ENCODE measurements at places on chromosomes 6 and 20. TPM values are rescaled to one million over a fixed set of nuclear protein-coding genes. Genes with fewer than 3 reads are reported as not detected.

- no peak for DNase-seq
Observed at GRCh38 chr6:133779916-133780695, 108.8 kb upstream of the TCF21 start.

DNA sequence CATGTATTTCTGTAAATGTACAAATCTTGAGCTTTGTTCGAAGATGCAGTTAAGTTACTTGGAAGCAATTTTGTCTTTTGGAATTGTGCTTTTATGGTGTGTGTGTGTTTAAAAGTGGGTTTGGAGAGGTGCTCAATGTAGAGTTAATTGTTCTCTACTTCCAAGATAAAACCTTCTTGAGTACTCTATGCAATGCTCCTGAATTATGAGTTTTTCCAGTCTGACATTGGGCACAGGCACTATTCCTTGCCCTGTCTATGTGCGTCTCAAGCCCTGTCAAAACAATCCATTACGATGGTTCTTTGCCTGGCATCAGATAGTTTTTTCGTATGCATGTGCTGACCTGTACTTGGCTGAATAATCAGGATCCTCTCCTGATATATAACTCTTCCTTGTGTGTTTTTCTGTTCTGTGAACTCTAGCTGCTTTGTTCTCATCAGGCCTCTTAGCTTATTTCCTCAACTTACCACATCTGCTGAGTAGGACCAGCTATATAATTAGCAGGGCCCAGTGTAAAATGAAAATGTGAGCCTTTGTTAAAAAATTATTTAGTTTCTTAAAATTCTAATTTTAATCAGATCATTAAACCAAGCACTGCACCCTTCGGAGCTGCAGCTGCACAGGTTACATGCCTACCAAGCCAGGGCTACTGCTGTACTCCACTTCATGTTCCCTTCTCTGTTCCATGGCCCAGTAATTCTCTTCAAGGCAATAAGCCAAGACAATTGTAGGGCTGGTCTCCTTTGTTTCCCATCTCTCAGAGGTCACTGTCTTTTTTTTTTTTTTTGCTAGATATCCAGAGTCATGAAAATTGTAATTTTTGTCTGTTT, 160.1 kb downstream of the ZFAND3 start:
- DNase-seq, result no peak

DNA sequence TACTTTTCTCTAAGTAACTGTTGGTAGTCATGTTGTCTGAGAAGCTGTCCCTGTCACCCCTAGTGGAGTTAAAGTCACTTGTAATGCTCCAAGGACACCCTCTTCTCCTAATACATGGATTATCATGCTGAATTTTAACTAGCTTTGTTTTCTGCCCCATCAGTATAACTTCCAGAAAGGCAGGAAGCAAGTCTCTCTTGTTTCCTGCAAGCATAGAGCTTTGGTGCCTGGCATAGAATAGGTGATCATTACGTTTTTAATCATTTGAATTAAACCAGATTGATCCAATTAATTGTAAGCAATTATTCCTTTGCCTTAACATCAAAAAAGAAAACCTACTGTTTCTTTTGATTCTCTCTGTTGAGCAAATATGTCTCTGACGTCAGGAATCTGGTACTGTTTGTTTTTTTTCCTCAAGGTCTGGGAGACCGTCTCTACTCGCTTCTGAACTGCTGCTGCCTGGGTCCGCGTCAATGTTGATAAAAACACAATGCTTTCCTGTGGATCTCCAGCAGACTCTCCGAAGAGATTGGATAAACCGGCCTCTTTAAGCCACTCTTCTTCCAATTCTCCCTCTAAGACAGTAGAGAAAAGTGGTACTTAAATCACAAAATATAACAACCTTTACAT, 71.8 kb downstream of the ARHGAP18 start:
- no peak for DNase-seq

TPD52L1 gene
- 53.4 TPM for polyA plus RNA-seq

DNA sequence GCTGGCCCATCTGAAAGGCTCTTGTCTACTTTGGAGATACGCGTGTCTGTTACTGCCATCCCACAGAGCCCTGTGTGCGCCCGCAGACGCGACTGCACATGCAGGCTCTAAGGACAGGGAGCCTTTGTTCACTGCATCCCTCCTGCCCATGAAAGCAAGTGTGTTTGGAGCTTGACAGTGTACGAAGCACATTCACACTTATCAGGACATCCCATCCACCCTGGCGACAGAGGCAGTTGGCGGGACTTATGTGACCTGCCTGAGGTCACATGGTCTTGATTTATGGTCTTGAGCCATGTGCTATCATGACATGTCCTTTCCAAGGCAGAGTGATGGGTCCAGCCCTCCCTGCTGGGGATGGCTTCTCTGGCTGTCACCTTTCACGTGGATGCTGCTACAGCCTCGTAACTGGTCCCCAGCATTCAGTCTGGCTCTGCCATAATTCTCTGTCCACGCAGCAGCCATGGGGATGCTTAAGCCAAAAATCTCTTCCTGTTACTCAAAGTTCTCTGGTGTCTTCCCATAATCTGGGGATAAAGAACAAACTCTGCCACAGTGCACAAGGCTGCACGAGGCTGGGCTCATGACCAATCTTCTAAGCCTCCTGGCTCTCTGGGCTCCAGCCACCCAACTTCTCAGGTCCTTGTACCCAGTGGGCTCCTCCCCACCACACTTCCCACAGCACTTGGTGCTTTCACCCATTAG, 36.3 kb upstream of the FAM83D start:
- DNase-seq, result no peak

DNA sequence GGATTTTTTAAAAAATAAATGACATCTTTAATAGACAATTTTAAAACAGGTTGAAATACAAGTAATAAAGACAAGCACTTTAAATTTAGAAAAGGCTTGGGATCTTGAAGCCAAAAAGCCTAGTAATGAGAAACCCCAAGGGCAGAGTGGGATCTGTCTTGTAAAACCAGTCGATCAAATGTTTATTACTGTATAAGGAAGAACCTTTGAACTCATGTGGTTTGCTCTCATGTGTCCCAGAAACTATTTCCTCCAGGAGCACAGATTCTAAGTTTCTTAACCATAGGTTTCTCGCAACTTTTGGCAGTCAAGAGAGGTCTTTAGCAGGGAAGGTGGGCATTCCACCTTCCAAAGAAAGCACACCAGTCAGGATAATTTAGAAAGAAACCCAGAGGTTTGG, 541.7 kb upstream of the BTBD3 start:
- no peak for DNase-seq

GRCh38 chr6:7033202-7033601, 74.6 kb upstream of the RREB1 start:
- no peak for DNase-seq

GRCh38 chr20:53329781-53330180, 263.9 kb downstream of the ZNF217 start:
- DNase-seq, result no peak

DNA sequence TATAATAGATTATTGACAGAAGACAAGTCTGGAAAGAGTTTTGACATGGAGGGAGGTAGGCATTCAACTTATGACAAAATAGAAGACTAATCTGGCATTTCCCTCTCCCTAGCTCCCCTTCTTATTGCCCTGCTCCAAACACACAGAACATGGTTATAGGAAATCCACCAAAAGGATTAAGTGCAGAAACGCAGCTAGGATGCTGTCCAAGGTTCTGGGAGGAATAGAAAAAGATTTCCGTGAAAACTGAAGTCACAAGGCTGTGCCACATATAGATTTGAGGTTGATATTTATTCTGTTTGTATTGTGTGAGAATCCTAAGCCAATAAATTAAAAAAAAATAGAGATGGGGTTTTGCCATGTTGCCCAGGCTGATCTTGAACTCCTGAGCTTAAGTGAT, 107.9 kb upstream of the MAP3K7 start:
- DNase-seq, result no peak

DNA sequence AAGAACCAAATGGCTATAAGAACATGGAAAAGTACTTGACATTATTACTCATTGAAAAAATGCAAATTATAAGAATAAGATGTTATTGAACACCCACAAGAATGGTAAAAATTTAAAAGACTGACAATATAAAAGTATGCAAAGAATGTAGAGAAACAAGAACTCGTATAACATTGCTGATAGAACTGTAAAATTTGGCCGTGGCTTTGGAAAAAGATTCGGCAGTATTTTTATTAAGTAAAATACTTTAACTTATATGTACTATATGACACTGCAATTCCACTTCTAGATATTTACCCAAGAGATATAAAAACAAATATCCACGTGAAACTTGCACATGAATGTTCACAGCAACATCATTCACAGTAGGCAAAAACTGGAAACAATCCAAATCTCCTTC, 239.2 kb downstream of the TPBG start:
- DNase-seq, result no peak

DNA sequence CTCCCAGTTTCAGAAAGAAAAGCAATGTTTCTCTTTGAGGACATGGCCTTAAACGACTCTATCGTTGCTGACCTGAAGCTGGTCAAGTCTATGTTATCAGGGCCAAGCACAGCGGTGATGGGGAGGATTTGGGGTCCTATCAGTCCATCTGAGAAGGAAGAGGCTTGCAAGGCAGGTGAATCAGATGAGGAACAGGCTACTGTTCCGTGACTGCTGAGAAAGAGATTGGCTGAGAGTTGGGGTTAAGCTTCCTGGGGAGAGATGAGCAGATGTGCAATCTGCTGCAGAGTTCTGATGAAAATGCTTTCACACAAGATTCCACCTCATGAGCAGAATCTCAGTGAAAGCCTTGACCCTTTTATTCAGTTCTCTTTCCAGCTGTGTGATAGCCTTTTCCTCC, 168.3 kb upstream of the STMND1 start:
- no peak for DNase-seq

DNA sequence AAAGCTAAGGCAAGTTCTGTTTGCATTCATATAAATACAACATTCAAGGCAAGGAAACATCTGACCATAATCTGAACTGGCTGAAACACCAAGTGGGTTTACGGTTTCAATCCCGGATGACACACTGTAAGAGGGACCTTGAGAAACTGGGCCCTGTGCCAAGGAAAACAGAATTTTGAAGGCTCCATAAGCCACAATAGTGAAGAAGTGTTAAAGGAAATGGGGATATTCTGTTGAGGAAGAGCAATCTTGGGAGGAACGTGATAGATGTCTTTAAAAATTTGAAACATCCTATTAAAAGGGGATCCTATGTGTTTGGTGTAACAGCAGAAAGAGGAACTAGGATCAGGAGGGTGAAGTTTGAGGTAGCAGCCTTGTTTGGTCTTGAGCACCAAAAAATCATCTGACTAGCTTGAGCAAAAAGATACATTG, 82.4 kb upstream of the TAB2 start:
- DNase-seq, result no peak

- peak; percentile 12 for DNase-seq
Observed at GRCh38 chr6:130132286-130132701, 90.5 kb downstream of the SAMD3 start.

BNIP5 gene
- 11.2 TPM for polyA plus RNA-seq

GRCh38 chr6:47853766-47854165, 71.9 kb downstream of the OPN5 start:
- DNase-seq, result no peak

DNA sequence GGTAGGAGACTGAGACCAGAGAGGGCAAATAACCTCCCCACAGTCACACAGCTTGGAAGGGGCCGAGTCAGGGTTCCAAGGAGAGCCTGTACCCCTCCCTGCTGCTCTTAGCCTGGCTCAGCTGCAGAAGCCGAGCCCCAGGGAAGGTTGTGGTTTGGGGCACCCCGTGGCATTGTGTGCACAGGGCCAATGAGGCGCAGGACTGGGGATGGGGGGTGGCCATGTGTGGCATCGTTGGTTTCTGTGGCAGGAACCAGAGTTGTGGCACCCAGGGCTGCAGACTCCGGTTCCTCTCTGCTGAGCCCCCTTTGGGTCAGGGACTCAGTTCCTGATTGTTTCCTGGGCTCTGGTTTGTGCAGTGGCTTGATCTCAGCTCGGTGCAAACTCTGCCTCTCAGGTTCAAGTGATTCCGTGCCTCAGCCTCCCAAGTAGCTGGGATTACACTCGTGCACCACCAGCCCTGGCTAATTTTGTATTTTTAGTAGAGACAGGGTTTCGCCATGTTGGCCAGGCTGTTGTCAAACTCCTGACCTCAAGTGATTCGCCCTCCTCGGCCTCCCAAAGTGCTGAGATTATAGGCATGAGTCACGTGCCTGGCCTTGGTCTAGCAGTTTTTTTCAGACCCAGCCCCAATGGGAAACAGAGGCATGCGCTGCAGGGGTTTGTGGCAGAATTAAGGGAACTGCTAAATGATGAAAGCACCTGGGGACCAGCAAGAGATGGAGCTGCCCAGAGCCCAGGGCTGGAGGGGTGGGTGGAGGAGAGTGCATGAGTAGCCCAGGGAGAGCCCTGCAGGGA, 221.0 kb upstream of the SULF2 start:
- no peak for DNase-seq

GRCh38 chr6:21587961-21588480, 5.5 kb upstream of the SOX4 start:
- DNase-seq, result peak; percentile 57

DNA sequence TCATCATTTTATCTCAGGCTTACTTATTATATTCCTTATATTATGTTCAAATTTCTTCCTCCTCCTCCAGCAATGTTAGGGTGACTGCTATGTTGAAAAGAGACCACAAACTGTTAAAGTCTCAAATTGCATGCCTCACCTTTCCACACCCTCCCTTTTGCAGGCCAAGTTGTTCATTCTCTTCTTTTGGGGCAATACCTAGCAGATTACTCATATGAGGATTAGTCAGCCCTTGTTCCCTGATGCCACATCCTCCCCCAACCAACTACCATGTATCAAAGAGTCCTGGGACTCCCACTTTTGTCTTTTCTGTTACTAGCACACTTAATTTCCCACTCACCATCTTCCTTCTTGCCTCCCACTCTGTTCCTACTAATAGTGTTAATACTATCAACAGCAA, 434.7 kb downstream of the BCKDHB start:
- no peak for DNase-seq

SRF gene
- 30.1 TPM for polyA plus RNA-seq

- DNase-seq, result no peak
Observed at GRCh38 chr6:148565930-148566663, 180.7 kb upstream of the UST start.

DNA sequence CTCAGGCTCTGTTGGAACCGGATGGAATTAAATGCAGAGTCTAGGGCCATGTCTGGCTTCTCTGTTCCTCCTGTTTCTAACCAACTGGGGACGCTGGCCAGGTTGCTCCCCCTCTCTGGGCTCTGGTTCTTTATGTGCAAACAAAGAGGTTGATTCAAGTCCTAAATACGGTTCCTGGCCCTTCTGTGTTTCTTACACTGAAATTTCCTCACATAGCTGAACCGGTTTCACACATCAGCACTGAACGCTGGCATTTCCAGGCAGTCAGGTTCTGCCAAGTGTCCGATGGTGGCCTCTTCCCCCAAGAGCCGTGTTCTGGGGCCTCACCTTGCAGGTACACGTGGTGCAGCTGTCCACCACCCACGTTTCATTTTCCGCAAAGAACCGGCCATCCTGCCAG, 13.5 kb downstream of the THBS2 start:
- DNase-seq, result no peak

DNA sequence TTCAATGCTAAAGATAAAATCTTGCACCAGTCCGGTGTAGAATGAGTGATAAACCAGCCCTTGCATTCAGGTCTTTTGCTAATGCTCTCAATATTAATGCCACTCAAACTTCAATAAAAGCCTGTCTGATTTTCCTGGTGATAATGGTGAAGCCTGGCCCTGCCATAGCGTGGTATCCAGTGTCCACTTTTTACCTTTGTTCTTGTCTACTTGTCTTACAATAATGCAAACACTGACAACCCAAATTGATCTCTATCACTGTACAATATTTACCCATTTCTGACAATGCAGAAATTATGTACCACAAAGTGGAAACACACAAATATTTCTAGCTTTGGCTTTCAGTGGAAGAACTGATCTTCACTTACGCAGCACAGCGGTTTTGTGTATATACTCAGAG, 189.1 kb downstream of the ZDHHC14 start:
- no peak for DNase-seq

GRCh38 chr6:68732423-68732822, 97.3 kb downstream of the ADGRB3 start:
- no peak for DNase-seq

GRCh38 chr20:20255099-20255498, 112.8 kb upstream of the INSM1 start:
- no peak for DNase-seq

Data from large intestine (tissue), 12 donors.